Endodermal cell (in vitro differentiated cells): ENCODE measurements at places on chromosomes 1 and 21.
A peak's percentile ranks its signal among the peaks of the same experiment; 100 is the strongest.

GRCh38 chr21:45283035-45283610, 4.6 kb downstream of the POFUT2 start:
- peak; percentile 29 for DNase-seq

- DNase-seq, result no peak
Measured at GRCh38 chr1:45979778-45980176, 152.7 kb downstream of the PIK3R3 start.

DNA sequence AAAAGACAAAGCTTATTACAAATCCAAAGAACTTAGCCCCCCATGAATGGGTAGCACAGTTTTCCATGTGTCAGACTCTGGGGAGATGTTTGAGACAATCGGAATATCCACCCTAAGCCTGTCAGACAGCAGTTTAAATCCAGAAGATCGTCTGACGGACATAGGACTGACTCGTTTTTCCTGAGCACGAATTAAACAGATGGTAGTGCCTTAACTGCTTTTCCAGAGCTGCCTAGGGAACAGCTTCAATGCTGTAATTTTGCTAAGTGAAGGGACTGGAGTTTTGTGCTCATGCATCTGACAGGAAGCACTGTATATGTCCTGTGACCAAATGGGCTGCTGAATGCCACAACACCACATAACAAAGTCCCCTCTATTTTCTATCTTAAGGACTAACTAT, 48.6 kb downstream of the PCNX2 start:
- DNase-seq, result peak; percentile 16

- DNase-seq, result no peak
Measured at GRCh38 chr1:14616632-14617396, 18.3 kb downstream of the KAZN start.

- no peak for DNase-seq
Measured at GRCh38 chr1:51252366-51252765, 16.3 kb downstream of the RNF11 start.

DNA sequence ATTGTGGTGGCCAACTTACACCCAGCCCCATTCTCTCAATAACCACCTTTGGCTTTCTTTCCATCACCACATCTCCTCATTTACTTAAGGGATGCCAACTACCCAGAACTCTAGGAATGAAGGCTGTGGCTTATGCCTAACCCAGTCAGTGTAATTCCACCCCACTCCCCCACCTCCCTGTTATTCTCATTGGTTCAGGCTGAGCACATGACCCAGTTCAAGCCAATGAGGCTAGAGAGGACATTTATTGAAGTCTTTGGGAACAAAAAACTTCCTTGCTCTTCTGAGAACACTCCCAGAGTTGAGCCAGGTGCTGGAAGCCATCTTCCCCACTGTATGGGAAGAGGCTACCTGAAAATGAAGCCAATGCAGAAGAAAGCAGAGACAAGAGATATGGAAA, 22.8 kb upstream of the CD2 start:
- DNase-seq, result no peak

DNA sequence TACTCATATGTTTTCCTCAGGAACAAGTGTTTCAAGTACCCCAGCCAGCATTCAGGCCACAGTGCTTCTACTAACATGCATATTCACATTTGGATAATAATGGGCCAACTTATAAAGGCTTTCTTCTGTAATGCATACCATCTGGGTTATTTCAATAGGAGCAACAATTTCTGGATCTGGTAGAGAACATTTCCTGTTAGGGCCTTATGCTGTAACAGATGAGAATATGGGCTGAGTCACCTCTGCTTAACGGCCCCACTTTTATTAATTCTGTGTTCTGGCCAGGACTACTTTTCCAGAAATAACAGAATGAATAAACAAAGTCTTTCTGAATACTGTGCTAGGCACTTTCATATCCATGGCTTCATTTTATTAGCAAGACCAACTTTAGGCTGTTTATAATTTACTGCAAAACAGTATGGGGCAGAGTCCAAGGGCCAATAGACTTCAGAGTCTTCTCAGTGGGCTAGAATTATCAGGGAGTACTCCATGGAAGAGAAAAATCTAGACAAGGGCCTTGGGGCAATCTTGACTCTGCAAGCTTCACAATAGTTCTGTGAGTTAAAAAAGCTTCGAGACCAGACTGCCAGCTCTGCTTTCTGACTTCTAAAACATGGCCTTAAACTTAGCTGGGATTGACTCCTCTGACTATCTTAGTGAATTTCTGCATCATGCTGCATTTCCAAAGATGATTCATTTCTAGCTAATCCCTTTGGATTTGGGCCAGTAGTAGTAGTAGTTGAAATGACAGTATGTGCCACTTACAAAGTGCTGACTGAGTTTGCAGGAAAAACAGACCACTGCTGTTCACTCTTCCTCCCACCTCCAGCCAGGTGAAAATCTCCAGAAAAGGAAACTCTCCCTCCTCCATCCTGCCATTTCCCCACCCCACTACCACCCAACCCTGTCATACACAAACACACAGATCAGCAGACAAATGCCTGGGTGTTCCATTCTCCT, 8.2 kb upstream of the SSX2IP start:
- no peak for DNase-seq

DNA sequence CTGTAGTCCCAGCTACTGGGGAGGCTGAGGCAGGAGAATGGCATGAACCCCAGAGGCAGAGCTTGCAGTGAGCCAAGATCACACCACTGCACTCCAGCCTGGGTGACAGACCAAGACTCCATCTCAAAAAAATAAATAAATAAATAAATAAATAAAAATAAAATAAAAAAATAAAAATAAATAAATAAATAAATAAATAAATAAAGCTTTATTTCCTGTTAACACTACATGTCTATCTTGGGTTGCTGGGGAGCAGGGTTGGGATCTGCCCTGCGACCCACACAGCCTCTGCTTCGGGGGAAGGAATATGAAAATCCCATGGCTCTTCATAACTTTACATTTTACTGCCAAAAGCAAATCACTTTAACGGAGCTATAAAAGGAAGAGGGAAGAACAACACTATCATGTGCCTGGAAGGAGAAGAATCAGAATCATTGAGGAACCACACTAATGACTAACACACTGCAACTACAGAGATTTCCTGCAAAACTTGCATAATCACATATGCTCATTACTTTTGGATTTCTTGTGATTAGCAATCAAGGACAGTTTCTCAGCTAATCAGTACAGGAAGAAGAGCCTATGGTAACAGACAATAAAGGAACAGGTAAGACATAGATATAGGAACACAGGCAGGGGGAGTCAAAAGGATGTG, 72.8 kb upstream of the CD55 start:
- no peak for DNase-seq

- no peak for DNase-seq
Measured at GRCh38 chr1:225617479-225617878, 35.4 kb downstream of the ENAH start.
